ENCODE measurements at places on chromosomes 1 and 21.

DNA sequence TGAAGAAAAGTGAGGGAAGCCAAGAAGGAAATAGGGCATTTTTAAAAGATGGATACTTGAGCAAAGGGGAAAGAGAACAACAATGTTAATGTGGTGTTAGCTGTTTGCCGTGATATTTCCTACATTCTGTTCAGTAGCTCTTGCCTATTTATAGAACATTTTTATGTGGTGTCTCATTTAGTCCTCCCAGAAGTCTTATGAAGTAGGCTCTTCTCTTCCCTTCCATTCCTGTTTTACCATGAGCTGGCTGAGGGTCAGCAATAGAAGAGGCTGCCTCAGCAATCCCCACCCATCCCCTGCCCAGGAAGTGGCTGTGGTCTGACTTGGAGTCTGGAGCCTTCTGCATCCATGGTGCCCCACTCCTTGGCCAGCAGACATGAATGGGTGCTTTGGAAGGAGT is 60.1 kb downstream of the KIAA0040 start:
- DNase-seq = no peak

DNA sequence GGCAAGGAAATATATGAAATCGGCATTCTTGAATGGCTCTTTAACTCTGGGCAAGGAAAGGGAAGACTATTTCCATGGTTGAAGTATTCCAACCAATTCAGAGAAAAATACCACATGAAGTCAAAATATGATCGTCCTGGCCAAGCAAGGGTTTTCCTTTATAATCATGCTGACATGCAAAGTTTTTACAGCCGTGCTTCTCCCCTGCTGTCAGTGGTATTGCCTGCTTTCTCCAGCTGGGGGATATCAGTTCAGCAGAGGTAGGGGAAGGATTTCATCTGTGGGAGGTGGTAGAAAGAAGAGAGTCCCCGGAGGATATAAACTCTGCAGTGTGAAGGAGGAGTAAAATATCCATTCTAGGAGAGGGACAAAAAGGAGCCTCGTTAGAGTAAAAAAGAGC is 322.8 kb downstream of the PAPPA2 start:
- no peak for DNase-seq

- no peak for DNase-seq
Observed at GRCh38 chr1:18724801-18725200, 94.2 kb downstream of the PAX7 start.

- no peak for DNase-seq
Observed at GRCh38 chr21:45248893-45249381, 38.8 kb downstream of the POFUT2 start.

GRCh38 chr1:1293263-1294249 is 13.3 kb downstream of the SCNN1D start:
- no peak for DNase-seq

DNA sequence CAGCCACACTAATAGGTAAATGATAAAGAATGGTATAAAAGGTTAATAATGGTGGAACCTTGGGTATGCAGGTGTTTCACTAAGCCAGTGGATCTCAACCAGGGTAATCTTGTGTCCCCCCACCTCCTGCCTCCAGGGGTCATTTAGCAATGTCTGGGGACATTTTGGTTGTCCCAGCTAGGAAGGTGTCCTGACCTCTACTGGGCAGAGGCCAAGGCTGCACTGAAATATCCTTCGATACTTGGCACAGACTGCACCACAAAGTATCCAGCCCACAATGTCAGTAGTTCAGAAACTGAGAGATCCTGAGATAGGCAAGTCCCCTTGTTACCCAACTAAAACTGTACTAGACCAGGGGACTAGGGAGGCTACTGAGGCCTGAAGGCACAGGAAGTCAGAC is 113.6 kb upstream of the TIAM1 start:
- no peak for DNase-seq

DNA sequence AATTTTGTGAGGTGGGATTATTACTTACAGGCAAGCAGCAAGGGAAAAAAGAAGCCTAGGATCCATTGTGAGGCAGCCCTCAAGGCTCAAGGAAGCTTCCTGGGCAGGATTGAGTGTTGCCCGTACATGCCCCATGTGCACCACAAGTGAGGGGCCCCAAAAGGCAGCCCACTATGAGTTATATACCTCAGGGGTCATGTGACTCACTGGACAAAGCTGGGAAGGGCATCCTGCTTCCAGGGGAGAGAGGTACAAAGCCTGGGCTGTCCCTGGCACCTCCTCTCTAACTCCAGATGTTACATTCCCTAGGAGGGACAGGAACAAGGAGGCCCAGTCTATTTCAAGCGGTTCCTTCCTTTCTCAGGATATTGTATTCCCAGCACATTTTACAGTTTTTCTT is 34.0 kb upstream of the CD1D start:
- no peak for DNase-seq

GRCh38 chr21:38269576-38269936 is 12.8 kb downstream of the KCNJ15 start:
- DNase-seq = no peak

- DNase-seq = no peak
Observed at GRCh38 chr1:65470766-65471165, 50.3 kb downstream of the LEPR start.
